ENCODE measurements at places on chromosomes 16 and 17.

- DNase-seq, result peak; percentile 23
These were observed 581 bp downstream of the PRKCA start for GRCh38 chr17:66302761-66303626.

DNA sequence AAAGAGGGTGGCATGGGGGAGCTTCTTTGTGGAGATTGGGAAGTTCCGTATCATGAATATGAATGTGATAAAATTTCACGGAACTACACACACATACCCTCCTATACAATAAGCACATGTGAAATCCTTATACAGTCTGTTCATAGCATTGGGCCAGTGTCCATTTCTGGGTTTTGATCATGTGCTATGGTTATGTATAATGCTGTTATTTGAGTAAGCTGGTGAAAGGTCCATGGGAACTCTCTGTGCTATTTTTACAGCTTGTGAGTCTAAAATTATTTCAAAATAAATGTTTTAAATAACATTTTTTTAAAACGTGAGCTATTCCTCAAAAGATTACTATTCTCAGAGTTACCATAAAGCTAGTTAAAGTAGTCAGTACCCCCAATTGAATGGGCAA lies 205.2 kb upstream of the CACNG5 start:
- no peak for DNase-seq

- no peak for DNase-seq
These were observed 4.7 kb upstream of the IGSF6 start for GRCh38 chr16:21656795-21657768.

GRCh38 chr17:31493656-31494155 lies 102.2 kb downstream of the RAB11FIP4 start:
- DNase-seq, result no peak

DNA sequence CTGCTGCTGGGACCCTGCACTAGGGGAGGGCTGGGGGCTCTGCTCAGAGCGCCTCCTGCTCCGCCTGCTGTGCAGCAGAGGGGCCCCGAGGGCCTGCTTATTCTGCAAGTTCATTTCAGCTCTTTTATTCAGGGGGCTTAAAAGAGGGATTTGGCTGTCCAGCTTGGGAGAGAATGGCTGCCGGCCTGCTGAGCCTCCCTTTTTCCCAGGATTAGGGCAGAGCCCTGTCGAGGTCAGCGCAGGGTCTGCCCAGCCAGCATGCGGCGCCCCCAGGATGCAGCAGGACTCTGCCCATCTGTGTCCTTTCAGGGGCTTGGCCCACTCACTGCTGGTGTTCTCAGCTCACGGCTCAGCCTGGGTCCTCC lies 1.1 kb downstream of the SMIM5 start:
- no peak for DNase-seq

- DNase-seq, result no peak
These were observed 38.4 kb upstream of the CBFA2T3 start for GRCh38 chr16:89015271-89015859.

GRCh38 chr17:57519800-57520199 lies 225.3 kb downstream of the CCDC182 start:
- no peak for DNase-seq

DNA sequence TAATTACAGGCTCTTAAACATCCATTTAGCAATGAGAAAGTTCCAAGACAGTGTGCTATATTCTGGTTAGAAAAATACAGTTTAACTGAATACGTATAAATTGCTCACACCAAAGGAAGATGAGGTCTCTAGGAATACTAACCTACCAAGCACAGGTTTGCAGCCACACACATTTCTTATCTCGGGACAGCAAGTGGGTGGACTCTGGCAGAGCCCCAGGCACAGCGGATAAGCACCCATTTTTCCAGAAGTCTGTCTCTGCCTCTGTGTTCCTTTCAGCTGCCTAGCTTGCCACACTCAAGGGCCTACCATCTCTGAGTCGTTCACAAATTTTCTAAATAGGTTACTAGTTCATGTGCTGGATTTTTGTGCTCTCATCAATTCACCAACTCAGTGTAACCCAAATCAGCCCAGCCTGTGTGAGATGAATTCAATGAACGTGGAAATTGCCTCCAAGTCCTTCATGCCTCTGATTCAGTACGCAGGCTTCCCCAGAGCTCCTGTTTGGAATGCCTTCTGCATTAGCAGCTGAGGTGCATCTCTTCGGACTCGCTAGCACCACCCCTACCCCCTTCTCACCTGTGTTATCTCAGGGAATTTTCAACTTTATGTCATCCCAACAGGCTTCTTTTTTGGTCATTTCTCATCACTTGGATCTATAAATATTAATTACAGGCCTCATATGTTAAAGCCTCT lies 581.0 kb upstream of the CDH11 start:
- DNase-seq, result no peak

DNA sequence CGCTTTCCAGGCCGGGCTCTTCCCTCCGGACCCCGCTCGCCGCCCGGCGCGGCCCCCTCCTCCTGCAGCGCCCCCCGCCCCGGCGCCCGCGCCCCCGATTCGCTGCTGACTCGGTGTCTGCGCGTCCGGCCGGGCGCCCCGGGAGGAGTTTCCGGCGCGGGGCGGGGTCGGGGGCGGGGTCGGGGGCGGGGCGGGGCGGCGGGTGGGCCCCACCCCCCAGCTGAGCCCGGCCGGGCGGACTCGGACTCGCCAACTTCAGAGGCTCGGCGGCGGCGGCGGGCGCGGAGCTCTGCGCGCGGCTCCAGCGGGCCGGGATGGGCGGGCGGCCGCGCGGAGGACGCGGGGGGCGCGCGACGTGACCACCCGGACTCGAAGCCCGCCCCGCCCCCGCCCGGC lies at the start of gene METRNL:
Gene METRNL (plus strand): TSS at position 258 of the 396 bp plus-strand sequence. CDS start 207 bp downstream, outside the sequence.
- DNase-seq, result peak; percentile 38

DNA sequence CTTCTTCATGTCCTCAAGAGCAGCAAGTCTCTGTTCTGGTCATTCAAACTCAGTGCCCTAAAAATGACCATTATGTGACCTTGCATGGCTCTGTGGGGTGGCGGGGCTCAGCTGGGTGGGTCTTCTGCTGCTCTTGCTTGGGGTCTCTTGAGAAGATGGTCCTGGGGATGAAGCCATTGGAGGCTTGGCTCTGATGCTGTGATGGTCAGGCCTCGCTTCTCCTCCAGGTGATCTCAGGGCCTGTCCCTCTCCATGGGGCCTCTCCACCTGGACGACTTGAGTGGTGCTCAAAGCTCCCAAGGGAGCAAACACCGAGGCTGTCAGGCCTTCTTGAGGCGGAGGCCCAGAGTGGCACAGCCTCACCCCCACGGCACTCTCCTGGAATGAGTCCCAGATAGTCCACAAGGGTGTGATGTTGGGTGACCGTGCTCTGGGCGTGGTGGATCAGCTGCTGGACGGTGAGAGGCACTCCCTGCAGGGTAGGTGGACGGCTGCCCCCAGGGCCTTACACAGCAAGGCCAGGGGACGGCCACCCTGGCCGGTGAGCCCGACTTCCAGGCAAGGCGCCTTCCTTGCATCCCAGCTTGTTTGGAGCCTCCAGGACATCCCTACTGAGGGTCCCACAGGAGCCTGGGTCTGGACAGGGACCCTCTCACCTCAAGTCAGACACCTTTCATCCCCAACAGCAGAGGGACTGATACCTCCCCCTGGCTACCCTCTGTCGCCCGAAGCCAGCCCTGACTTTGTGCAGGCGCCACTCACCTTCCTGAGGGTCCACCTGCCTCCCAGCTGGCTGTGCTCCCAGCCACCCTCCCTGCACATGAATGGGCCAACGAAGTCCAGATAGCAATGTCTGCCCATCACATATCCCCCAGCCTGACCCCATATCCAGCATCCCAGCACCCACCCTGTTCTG lies 48.7 kb downstream of the USP22 start:
- DNase-seq, result no peak

GRCh38 chr17:40522961-40523310 lies 21.5 kb upstream of the TNS4 start:
- no peak for DNase-seq

DNA sequence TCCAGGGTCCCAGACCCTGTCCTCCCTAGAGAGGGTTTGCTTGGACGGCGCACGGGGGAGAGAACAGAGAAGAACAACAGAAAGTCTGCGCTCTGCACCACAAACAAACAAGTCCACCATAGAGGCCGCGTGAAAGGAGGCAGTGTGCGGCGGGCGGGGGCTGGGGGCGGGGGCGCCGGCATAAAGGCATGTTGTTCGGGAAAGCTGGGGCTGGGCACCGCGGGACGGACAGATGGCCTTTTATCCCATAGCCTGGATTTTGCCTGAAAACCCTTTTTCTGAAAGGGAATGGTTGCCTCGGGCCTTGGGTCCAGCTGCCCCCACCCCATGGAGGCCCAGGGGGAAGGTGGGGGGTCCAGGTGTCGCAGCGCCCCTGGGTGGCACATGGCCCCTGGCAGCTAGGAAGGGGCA lies 26.0 kb downstream of the FA2H start:
- DNase-seq, result no peak

- no peak for DNase-seq
These were observed at the start of gene HS3ST3A1 for GRCh38 chr17:13601776-13602551. Gene HS3ST3A1 (minus strand): TSS chr17:13601929. CDS start chr17:13601129, 800 bp downstream.

- DNase-seq, result no peak
These were observed 72.7 kb downstream of the SMG6 start for GRCh38 chr17:2230877-2231276.

GRCh38 chr17:62705778-62706597 lies 78.5 kb downstream of the MRC2 start:
- DNase-seq, result no peak

DNA sequence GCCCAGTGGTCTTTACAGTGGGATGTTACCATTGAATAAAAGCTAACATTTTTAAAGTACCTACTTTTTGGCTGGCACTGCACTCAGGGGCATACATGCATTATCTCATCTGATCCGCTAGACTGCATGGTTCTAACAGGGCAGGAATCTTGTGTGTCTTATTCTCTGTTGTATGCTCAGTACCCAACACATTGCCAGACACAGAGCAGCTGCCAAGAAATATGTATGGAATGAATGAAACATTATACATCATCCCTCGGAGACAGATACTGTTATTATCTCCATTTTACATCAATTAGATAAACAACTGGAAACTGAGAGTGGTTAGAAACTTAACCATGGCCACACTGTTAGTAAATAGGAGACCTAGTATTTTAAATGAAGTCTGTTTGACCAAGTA lies 74.1 kb upstream of the CDH11 start:
- DNase-seq, result no peak

GRCh38 chr17:48247603-48248002 lies 140.0 kb downstream of the SNX11 start:
- DNase-seq, result no peak

DNA sequence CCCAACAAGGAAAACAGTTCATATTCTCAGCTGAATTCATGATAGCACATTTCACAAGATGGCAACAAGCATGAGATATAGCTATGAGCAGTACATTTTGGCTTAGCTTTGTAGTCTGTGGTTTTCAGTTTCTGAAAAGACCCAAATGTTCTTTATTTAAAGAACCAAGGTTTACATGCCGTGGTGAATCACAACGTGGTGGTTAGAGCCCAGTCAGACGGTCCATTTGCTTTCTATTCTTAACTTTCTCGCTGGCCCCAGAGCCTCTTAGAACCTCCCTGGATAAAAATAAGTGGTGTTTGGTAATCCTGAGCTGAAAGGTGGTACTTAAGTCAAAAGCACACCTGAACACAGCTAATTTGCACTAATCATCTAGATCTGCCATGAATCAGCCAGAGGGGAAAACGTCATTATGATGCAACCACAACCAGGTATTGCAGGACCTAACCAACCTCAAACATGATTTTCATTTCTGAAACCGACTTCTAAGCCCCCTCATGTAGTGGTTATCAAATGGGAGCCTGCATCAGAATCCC lies 18.6 kb upstream of the HAPSTR1 start:
- peak; percentile 30 for DNase-seq

DNA sequence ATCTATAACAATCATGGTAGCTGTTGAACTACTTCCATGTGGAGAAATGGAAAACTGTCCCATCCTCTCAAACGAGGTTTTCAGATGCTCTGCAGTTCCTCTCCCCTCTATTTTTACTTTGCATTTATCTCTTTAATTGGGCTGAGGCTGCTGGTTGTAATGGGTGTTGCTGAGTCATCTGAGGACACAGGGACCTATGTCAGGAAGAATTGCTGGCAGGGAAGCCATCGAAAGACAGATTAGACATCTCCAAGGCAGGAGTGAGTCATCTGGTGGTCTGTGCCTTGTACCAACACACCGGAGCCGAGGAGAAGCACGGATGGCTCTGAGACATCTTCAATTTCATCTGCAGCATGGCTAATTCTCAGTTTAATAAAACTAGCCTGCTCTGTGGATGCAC lies 394.5 kb downstream of the GRIN2A start:
- no peak for DNase-seq

DNA sequence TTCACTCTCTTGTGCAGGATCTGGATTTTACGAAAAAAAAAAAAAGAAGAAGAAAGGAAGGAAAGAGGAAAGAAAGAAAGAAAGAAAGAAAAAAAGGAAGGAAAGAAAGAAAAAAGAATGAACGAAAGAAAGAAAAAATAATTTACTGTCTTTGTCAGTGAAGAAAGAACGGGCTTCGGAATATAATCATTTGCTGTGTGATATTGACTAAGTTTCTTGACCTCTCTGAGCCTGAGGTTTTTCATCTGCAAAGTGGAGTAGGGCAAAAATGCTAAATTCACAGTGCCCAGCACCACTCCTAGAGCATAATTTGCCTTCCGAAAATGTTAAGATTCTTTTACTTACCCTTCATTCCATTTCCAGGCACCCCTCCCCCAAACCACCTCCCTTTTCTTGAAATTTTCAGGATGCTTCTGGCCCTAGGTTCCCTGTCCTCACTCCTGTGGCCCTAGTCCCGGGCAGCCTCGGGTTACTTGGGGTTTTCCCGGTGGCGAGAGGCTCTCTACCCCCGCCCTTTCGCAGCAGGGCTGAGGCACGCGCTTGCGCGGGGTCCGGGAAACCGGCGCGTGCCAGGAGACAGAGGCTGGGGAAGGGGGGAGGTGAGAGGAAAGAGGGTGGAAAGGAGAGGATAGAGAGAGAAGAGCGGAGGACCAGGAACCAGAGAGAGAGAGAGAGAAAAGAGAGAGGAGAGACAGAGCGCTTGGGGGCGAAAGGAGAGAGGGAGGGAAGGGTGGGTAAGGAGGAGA lies at the start of gene CNTNAP1:
Gene CNTNAP1 (plus strand): TSS at position 556 of the 746 bp plus-strand sequence. CDS start 299 bp downstream, outside the sequence.
- DNase-seq, result no peak

GRCh38 chr17:76707985-76708807 lies 2.6 kb downstream of the MXRA7 start:
- DNase-seq, result no peak

- DNase-seq, result no peak
These were observed 16.3 kb upstream of the KIF2B start for GRCh38 chr17:53806473-53806872.

Measured in activated T-cell treated with anti-CD3 and anti-CD28 coated beads for 24 hours (primary cell).